Activated CD8-positive, alpha-beta T cell treated with anti-CD3 and anti-CD28 coated beads, Interleukin-2, amount 10 ng/mL, durations not matched to agents 7 days and 5 days (primary cell): ENCODE measurements at places on chromosomes 4 and X. TPM values are rescaled to one million over a fixed set of nuclear protein-coding genes. Genes with fewer than 3 reads are reported as not detected.

The PPP4R3C gene
- not detected for total RNA-seq

The SSX4 gene
- not detected for total RNA-seq

The PDE5A gene
- not detected for total RNA-seq

The IL1RAPL2 gene
- not detected for total RNA-seq

The DUSP9 gene
- not detected for total RNA-seq

The FRG1 gene
- total RNA-seq = 55.3 TPM

The PWWP3B gene
- not detected for total RNA-seq

The ADGRG2 gene
- not detected for total RNA-seq

The ALAS2 gene
- total RNA-seq = not detected

- no peak for DNase-seq
- no peaks in the 10 kb centered on the region for H3K4me1 ChIP-seq
- H3K36me3 ChIP-seq = no peaks in the 10 kb centered on the region
- H3K27ac ChIP-seq = no peak overlapping the region
- no peak overlapping the region for H3K4me3 ChIP-seq
Observed at GRCh38 chr4:141142423-141142822, 9.2 kb upstream of the RNF150 start.

DNA sequence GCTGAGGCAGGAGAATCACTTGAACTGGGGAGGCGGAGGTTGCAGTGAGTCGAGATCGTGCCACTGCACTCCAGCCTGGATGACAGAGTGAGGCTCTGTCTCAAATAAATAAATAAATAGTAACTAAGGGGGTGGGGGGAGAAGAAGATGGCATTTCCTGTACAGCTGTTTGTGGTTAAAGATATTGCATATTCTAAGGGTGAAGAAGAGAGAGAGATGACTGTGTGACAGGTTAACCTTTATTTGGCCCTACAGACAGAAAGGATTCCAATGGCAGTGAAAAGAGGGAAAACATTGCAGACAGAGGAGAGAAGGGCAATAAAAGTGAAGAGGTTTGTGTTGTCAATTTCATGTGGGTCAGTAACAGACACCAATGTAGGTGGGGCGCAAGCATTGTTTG is 9.4 kb downstream of the TASL start:
- no peak for DNase-seq
- peaks cover 14% of the 10 kb centered on the region for H3K36me3 ChIP-seq
- no peak overlapping the region for H3K4me3 ChIP-seq
- H3K27me3 ChIP-seq = no peaks in the 10 kb centered on the region
- H3K4me1 ChIP-seq = peaks cover 16% of the 10 kb centered on the region
- no peak overlapping the region for H3K27ac ChIP-seq

DNA sequence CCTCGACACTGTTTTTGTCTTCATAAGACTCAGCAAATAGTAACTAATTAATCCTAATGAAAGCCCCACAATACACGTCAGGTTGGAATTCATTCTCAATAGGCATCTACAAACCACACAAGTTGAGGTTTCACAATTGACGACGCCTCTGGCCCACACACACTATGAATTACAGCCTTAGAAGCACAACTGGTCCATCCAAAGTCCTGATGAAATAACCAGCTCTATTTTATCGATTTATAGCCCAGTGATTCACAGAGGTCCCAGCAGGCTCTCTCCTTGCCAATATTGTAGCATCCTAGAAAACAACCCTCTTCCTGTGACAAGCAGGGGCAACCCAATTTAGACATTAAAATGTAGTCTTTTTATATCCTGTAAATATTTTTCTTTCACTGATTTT is 112.1 kb downstream of the NR3C2 start:
- H3K4me1 ChIP-seq = no peaks in the 10 kb centered on the region
- H3K4me3 ChIP-seq = no peak overlapping the region
- H3K27me3 ChIP-seq = no peaks in the 10 kb centered on the region
- H3K36me3 ChIP-seq = no peaks in the 10 kb centered on the region
- no peak for DNase-seq

- H3K4me3 ChIP-seq = no peak overlapping the region
- no peaks in the 10 kb centered on the region for H3K27me3 ChIP-seq
- no peaks in the 10 kb centered on the region for H3K4me1 ChIP-seq
- no peak overlapping the region for H3K27ac ChIP-seq
Observed at GRCh38 chrX:7334253-7334935, 186.4 kb upstream of the PUDP start.

DNA sequence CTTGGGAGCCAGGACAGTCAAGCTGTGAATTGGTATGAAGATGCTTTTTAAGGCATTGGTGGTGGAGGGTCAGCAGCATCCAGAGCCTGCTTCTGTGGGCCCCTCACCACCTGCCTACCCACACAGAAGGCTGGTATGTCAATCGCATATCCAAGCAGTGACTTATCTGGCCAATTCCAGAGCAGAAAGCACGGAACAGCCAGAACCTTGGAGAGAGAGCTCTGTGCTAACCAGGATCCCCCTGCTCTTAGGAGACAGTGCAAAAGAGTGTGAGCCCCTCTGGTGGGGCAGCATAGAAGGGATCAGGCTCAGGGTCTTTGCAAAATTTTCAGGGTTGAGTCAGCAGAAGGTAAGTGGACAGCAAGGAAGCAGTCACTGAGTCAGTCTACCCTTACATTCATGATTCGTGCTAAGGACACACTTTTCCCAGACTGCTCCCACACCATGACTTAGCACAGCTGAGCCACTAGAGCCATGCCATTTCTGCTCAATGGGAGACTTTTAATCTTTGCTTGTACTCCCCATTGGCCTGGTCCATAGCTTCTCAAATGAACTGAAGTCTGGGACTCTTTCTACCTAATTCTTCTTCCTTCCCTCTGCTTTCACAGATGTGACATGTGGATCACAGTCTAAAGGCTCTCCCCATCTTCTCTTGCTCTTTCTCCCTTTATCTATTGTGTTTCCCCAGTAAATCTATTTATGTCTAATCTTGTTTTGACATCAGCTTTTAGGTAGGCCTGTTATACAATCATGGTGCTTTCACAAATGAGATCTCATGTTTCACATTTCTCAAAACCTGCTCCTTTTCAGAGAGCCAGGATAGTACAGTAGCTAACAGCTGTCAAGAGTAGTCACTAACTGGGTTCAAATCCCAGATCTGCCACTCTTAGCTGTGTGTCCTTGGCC is 20.0 kb downstream of the MORF4L2 start:
- peaks cover 14% of the 10 kb centered on the region for H3K27me3 ChIP-seq
- no peaks in the 10 kb centered on the region for H3K4me1 ChIP-seq
- H3K27ac ChIP-seq = no peak overlapping the region
- no peak overlapping the region for H3K4me3 ChIP-seq

DNA sequence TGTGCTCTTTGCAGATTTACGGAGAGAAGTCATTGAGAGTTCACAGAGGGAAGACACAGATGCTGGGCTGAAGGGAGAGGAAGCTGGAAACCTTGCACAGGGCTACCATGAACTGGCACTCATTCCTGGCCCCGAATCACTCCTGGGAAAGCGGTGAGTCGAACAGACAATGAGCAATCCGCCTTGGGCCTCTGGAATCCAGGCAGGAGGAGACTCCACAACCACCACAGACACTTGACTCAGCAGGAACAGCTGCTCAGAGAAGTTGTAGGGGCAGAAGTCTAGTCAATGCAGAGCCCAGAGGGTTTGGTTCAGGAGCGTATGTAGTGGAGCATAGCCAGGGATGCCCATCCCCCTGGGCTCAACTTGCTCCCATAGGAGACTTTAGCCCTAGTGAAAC is 62.8 kb upstream of the GRIA3 start:
- no peak for DNase-seq
- H3K27ac ChIP-seq = no peak overlapping the region
- H3K36me3 ChIP-seq = no peaks in the 10 kb centered on the region
- no peaks in the 10 kb centered on the region for H3K4me1 ChIP-seq
- no peak overlapping the region for H3K4me3 ChIP-seq

DNA sequence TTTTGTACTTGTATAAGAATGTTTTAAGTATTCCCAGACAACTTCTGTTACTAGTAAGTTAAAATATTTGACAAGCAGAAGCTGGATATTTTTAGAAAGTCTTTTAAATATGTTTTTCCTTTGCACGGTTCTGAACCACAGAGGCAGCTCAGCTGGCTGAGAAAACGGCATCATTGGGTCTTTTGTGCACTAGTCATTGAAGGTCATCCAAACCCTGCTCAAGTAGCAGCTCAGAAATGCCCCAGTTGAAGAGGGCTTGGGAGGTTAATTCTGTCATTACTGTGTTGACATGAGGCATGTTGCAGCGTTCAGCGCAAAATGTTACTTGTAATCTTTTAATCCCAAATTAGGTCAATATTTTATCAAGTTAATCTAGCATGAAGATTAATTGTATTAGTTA is 383.7 kb upstream of the FAM241A start:
- DNase-seq = no peak
- no peak overlapping the region for H3K4me3 ChIP-seq

DNA sequence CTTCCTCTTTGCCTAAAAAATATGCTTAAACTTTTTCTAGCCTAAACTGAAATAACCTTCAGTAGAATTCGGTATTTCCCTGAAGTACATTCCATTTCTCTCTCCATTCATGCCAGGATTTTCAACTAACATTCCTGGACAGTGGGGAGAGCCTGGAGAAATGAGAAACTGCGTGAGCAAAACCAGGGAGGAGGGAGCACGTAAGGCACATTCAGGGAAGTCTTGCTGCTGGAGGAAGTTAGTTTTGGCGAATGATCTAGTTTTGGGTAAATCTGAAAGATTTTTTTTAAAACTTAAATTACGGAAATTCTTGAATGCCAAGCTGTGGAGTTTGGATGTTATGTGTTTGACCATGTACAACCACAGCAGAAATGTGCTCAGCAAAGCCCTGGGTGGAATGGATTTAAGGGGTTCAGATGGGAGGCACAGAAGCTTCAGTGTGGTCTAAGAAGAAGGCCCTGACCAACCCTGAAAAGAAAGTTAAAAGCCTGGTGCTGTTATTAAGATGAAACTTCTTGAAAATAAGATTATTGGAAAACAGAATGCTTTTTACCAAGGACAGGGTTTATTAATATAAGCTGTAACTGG is 347.8 kb downstream of the ANK2 start:
- H3K4me1 ChIP-seq = peaks cover 2% of the 10 kb centered on the region
- DNase-seq = no peak
- H3K27me3 ChIP-seq = peaks cover 2% of the 10 kb centered on the region
- H3K36me3 ChIP-seq = no peaks in the 10 kb centered on the region
- H3K4me3 ChIP-seq = no peak overlapping the region

- no peaks in the 10 kb centered on the region for H3K4me1 ChIP-seq
- H3K27ac ChIP-seq = no peak overlapping the region
- DNase-seq = no peak
- H3K4me3 ChIP-seq = no peak overlapping the region
- no peaks in the 10 kb centered on the region for H3K27me3 ChIP-seq
Observed at GRCh38 chrX:63186137-63186536, 165.0 kb downstream of the SPIN4 start.

GRCh38 chr4:143354990-143355389 is 18.3 kb downstream of the GAB1 start:
- peaks cover 16% of the 10 kb centered on the region for H3K27me3 ChIP-seq
- H3K4me1 ChIP-seq = peaks cover 17% of the 10 kb centered on the region
- peaks cover 9% of the 10 kb centered on the region for H3K36me3 ChIP-seq
- DNase-seq = no peak

- H3K4me3 ChIP-seq = no peak overlapping the region
- DNase-seq = peak; percentile 41
- no peaks in the 10 kb centered on the region for H3K4me1 ChIP-seq
- H3K27me3 ChIP-seq = no peaks in the 10 kb centered on the region
Observed at GRCh38 chr4:6372649-6373525, 99.5 kb downstream of the PPP2R2C start.

DNA sequence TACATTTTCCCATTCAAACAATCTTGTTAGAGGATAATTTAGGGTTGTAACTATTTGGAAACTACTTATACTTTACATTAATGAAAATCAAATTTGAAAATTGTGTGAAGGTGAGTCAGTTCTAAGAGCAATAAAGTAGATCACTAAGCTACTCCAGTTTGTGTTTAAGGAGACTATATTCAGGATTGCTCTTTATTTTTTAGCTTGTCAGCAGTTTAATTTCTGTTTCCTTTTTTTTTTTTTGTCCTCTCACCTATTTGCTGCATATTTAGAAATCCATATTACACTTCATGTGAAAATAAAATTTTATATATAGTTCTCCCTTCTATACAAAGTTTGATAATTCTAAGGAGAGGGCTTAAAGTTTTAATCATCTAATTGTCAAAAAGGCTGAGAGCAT is 691.8 kb downstream of the ADGRL3 start:
- H3K36me3 ChIP-seq = no peaks in the 10 kb centered on the region
- no peak overlapping the region for H3K4me3 ChIP-seq
- no peaks in the 10 kb centered on the region for H3K27me3 ChIP-seq
- no peak overlapping the region for H3K27ac ChIP-seq
- no peaks in the 10 kb centered on the region for H3K4me1 ChIP-seq
- no peak for DNase-seq

DNA sequence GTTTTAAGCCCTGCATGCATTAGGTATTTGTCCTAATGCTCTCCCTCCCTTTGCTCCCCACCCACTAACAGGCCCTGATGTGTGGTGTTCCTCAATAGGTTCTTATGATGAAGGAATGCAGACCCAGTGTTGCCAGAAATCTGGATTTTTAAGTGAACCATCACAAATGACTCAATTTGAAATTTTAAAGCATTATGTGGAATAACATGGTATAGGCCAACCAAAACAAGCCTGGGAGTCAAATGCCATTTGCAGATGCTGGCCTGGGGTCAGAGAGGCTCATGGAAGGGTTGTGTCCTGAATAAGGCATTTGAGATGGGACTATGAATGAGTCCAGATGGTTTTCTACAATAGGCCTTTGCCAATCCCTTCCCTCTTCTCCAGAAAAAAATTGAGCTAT is 179.6 kb downstream of the SHROOM3 start:
- H3K27ac ChIP-seq = no peak overlapping the region
- DNase-seq = no peak
- H3K4me1 ChIP-seq = no peaks in the 10 kb centered on the region
